ENCODE measurements at places on chromosomes 1 and 21.

GRCh38 chr1:164703960-164704411 lies 145.0 kb downstream of the PBX1 start:
- no peak for DNase-seq

GRCh38 chr1:91827459-91828321 lies 58.3 kb downstream of the TGFBR3 start:
- no peak for DNase-seq

- DNase-seq, result no peak
Observed at GRCh38 chr21:14962217-14962616, 102.6 kb downstream of the NRIP1 start.

DNA sequence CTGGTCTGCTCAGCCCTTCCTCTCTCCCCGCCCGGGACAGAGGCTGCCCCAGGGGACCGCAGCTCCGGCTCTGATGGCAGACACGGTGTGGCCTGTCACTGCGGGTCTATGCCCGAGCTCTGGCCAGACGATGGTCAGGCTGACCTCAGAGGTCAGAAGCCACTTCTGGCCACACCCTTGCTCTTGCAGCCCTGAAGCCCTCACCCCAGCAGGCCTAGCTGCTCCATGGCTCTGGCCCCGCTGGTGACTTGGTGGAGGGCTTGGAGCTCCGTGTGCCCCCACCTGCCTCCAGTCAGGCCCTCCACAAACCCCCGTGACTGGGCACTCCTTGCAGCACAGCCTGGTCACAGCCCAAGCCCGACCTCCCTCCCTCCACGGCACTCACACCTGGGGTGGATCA lies 47.6 kb downstream of the PRDM16 start:
- DNase-seq, result no peak

DNA sequence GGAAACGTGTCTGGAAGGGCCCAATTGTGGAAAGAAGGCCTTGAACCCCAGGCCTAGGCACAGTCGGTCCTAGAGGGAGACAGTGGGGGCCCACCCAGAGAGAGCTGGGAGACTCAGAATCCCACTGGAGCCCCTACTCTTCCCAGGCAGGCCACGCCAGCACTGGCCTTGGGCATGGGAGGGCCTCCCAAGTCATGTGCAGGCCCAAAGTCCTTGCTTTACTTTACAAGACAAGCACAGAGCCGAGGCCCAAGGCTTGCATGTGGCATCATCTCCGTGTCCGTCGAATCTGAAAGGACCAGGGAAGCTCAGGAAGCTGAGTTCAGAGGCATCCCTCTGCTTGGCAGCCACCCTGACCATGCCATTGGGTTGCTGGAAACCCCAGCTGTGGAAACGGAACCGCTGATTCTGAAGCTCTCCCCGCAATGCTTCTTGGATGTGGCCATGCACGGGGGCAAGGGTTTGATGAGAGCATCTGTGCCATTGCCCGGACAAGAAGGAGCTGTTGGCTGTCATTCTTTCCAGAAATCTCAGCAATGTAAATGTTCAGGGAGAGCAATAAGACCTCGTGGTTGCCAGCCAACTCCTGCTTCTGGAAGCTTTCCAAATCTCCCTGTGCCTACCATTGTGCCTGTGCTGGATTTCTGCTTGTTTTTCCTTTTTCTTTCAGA lies 32.8 kb downstream of the ABCG1 start:
- DNase-seq, result no peak

GRCh38 chr1:34681480-34682451 lies 73.1 kb upstream of the GJB5 start:
- peak; percentile 72 for DNase-seq

- no peak for DNase-seq
Observed at GRCh38 chr1:38076038-38076437, 29.4 kb upstream of the POU3F1 start.

GRCh38 chr1:117540532-117540931 lies 65.3 kb upstream of the TENT5C start:
- DNase-seq, result peak; percentile 53

- no peak for DNase-seq
Observed at GRCh38 chr1:196732526-196732925, 42.1 kb upstream of the CFHR3 start.

GRCh38 chr1:184389446-184389845 lies 2.6 kb downstream of the C1orf21 start:
- DNase-seq, result no peak

DNA sequence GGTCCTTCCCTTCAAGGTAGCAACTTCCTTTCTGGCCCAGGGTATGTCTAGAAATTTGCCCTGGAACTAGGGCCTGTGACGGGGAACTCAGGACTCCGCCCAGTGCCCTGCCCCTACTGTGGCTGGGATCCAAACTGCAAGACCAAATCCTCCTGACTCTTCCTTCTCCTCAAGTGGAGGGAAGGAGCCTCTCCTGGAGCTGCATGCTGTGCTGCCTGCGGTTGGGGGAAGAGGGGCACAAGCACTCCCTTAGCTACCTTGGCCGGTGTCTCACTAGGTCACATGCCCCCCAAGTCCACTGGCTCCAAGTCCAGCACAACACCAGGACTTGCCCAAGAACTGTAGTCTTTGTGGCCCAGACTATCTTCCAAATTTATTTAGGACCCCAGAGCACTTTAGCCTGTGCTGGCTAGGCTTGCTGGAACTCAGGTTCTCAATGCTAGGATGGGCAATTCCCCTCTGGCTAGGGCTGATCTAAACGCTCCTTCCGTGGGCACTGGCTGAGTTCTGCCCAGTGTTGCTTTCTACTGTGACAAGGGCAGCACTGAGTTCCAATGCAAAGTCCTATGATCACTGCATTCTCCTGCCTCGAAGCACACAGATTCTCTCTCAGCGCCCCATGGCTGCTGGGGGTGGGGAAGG lies 12.2 kb downstream of the ADSS2 start:
- DNase-seq, result no peak

DNA sequence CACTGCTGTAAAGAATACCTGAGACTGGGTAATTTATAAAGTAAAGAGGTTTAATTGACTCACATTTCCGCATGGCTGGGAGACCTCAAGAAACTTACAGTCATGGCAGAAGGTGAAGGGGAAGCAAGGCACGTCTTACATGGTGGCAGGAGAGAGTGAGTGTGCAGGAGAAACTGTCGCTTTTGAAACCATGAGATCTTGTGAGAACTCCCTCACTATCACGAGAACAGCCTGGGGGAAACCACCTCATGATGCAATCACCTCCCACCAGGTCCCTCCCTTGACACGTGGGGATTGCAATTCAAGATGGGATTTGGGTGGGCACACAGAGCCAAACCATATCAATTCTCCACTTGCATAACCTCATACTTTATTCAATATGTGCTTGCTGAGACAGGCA lies 76.6 kb downstream of the GIPC2 start:
- DNase-seq, result peak; percentile 24

All from activated CD8-positive, alpha-beta T cell treated with anti-CD3 and anti-CD28 coated beads for 36 hours (primary cell).